ENCODE measurements at places on chromosomes 2 and 18.

DNA sequence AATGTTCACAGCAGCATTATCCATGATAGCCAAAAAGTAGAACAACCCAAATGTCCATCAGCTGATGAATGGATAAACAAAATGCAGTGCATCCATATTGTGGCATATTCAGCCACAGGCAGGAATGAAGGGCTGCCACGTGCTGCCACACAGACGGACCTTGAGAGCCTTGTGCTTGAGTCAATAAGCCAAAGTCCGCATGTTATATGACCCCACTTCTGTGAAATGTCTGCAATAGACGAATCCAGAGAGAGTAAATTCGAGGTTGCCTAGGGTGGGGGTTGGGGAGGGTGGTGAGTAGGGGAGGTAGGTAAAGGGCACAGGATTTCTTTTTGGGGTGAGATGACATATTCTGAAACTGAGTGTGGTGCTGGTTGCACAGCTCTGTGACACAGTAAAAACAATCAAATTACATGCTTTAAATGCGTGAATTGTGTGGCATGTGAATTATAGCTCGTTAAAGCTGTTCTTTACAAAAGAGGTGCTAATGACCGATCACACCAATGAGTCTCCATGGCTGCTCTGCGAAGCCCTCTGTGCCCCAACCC is 38.9 kb upstream of the LDLRAD4 start:
- no peak for DNase-seq

GRCh38 chr2:157627594-157628476 is 829 bp downstream of the ACVR1C start:
- DNase-seq: peak; percentile 24

GRCh38 chr2:58027029-58027428 is 19.6 kb upstream of the VRK2 start:
- no peak for DNase-seq

DNA sequence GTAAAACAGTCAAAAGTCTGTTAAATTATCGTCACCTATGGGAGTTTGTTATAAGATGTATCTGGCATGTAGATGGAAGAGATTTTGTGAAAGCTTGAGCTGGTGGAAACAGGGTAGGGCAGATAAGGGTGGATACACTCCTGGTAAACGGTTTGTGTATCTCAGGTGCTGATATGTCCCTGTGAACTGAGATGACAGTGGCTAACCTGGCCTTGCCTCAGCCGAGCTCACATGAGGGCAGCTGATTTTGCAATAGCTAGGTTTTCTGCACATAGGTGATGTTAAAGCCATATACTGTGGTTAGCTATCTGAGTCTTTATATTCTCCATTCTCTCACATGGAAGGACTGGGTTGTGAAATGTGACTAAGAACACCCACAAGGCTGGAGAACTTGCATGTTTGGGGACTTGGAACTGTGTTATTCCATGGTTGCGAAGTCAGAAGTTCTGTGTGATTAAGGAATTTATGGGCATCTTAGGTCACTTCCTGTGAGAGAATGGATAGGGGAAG is 205.1 kb downstream of the TPGS2 start:
- DNase-seq: no peak

DNA sequence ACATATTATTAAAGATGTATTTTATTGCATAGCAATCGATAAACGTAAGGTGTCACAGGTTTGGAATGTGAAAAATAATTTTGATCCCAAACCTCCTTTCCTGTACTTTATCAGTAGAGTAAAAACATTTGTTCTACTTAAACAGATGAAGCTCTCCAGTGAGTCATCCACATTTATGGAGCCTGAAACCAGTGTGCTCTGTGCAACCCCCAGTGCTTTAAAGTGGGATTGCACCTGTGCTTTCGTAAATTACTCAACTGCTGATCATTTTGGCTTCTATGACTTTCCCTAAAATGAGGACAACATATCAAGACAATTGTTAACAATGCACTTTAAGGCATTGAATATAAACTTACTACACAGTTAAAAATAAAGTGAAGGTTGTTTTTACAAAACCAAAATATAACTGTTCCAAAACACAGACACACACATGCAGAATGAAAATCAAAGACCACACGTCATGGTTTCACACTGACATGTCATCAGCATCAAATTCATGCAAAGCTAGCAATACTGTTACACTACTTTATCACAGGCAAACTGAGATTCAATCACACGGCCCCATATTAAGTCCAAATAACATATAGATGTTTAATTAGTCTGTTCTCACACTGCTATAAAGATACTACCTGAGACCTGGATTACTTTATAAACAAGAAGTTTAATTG is 9.7 kb downstream of the TMEM18 start:
- peak; percentile 79 for DNase-seq

Data from epithelial cell of esophagus (primary cell).